ENCODE measurements at places on chromosomes 3 and 15.

GRCh38 chr15:42858999-42859789 lies 61.4 kb downstream of the TTBK2 start:
- DNase-seq, result no peak

DNA sequence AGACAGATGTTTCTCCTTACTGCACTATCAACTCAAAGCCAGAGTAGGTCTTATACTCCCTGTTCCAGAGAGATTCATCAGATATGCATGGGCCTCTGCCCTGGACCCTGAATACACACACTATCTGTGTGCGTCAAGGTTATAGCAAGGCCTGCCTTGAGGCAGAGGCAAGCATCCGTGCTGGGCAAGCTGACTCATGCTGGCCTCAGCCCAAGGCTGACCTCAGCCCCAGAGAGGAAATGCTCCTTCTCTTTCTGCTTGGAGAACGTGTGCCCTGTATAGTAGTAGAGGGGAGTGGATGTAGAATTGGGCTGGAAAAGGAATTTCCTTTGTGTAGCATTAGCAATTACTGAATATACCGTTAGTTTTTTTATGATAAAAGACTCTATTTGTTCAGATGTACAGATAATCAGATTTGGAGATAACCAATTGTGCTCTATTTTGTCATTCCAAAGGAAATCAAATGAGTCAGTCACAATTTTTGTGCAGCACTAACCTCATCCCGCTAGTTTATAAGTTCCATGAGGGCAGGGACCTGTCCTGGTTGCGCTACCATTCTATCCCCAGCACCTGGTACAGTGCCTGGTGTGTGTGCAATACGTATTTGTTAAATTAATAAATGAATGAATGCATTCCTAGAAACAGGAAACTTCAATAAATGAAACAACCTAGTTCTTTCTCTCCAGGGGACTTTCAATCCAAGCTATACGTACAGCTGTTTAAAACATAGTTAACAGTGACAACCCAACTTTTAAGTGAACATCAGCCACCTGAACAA lies 13.3 kb upstream of the PAQR9 start:
- no peak for DNase-seq

DNA sequence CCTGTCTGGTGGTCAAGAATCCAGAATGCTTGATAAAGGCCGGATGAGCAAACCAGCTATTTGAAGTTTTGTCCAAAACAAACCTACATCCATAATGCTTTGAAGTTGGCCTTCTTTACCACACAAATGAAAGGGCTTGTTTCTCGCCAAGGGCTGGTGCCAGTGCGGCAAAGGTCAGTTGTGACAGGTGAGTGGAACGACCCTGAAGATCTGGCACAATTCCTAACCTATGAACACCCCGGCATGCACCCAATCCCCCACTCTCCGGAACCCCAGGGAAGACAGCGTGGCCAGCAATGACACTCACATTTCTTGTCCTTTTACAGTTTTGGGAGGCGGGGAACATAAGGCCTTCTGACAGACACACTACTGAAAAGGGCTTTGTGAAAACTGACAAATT lies 90.6 kb downstream of the ATP10A start:
- DNase-seq, result no peak

DNA sequence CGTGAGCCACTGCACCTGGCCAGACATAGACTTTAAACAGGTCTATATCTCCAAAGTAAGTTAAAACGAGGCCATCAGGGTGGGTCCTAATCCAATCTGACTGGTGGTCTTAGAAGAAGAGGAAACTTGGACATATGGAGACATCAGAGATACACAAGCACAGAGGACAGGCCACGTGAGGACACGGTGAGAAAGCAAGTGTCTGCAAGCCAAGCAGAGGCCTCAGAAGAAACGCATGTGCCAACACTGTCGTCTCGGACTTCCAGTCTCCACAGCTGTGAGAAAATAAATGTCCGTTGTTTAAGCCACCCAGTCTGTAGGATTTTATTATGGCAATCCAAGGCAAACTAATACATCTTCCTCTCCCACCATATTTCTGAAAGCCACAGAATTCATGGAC lies 43.9 kb downstream of the MRPL46 start:
- no peak for DNase-seq

DNA sequence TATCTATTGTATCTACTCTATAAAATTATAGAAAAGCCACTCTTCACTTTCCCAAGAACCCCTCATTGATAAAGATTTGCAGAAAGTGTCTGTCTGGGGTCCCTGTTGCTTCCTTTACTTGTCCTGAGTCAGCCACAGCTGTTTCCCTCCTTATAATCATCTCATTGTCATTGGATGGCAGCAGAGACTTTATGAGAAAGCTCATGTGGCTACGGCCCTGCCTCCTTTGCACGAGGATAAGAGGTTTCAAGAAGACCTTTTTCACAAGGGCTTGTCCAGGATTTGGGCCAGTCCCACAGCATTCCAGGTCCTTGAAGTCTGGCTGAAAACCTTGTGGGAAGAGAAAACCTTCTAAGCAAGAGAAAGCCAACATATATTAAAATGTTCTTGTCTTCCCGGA lies 41.9 kb upstream of the THBS1 start:
- no peak for DNase-seq

DNA sequence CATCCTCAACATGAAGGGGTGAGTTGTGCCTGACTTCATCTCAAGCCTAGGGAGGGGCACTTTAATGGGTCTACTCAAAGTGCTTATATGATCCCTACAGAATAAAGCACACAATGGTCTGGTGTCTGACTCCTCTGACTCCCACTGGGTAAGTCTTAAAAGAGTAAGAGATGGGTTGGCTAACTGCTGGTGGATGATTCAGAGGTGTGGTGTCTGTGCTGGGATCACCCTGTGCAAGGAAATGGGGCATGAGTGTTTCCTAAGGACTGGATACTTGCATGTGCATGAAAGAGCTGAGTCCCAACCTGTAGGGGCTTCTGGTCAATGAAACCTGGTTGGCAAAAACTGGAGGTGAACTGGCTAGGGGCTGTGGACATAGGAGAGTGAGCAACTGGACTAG lies 158.8 kb downstream of the IL20RB start:
- no peak for DNase-seq

- DNase-seq, result no peak
Measured at GRCh38 chr15:80396096-80396495, 8.1 kb upstream of the ARNT2 start.

DNA sequence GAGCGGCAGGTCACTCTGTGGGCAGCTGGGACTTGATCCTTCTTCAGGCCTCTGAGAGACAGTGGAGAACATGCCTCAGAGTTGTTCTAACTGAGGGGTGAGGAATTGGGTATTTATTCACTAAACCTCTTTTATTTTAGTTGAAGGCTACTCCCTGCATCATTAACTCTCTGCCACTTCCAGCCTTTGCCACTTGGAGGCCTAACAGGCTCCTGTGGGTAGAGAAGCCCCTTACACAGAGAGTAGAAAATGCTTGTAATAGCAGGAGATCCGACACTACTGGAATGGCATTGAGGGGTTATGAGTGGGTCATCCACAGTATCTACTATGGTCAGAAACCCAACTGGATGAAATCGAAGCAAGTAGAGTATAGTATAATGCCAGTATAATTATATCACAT lies 81.7 kb downstream of the RYR3 start:
- no peak for DNase-seq

DNA sequence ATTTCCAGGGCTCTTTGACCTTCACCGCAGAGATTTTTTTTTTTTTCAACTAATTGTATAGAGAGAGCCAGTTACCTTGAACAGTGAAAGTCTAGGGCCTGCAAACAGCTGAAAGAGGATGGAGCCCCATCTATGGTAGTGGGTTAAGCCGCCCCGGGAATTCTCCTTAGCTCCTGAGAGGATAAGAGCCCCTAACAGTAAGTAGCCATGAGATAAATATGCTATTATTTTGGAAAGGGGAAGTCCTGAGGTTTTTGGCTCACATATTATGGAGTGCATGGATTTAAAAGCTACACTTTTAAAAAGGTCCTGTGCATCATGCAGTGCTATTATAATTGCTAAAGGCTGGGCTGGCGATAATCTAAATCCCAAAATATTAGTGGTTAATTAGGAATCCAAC lies 115.0 kb downstream of the FBN1 start:
- no peak for DNase-seq

- DNase-seq, result no peak
Measured at GRCh38 chr3:194166682-194167479, 30.9 kb downstream of the HES1 start.

DNA sequence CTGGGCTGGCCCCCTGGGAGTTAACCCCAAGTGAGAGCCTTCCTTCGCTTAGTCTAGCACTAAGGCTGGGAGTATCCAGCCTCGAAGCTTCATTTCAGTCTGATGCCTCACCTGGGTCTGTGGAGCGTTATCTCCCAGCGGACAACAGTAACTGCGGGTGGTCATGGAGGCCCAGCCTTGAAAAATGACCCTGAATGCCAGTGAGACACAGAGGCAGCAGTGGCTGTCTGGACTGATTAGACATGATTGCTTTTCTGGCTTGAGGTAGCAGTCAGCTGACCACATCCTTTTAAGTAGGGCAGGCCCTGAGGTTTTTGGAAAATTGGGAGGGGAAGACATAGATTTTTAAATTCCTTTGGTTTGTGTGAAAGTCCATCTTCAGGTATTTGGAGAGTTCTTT lies 28.2 kb upstream of the TRIM59 start:
- no peak for DNase-seq

DNA sequence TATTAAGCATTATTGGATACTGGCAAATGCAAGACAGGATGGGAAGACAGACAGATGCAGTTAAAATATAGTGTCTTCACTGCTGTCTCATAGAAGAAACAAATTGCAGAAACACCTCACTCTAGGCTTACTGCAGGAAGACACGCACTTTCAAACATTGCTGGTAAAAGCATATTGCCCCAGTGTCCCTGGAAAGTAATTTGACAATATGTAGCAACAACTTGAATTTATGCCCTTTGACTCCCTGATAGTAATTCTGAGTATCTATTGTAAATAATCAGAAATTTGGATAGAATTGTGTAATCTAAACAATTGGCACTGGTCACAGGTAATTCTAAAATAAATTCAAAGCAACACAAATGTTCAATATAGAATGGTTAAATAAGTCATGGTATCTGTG lies 62.0 kb downstream of the MSL2 start:
- no peak for DNase-seq

- no peak for DNase-seq
Measured at GRCh38 chr3:149969110-149969939, 1.4 kb downstream of the PFN2 start.

DNA sequence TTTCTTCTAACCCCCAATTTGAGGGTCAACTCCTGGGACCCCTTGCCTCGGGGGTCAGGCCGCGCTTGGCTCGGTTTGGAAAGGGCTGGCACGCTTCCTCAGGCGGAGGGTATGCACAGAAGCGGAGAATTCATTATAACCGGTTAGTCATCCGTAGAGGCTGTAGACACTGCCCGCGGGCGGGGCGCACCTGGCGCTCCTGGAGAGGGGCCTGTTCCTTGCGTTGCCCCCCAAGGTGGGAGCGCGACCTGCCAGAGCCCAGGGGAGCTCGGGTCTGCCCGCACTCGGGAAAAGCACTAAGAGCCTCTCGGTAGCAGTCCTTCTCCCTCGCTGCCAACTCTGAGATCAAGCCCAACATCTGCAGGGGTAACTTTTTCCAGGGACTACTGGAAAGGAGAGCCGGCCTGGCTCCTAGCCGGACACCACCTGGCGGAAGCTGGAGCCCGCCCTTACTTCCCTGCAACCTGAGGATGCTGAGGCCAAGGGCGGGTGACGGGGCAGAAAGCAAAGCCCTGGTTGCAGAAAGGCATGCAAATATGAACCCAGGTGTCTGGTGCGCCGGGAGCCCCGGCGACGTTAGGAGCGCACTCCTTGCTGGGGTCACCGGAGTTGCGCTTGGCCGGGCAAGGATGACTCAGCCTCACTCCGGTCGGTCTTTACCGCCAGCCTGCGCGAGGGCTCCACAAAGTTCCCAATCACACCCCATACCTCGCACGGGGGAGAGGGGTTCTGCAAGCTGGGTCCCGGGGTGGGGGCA lies 1.5 kb upstream of the CACNA2D3 start:
- no peak for DNase-seq

DNA sequence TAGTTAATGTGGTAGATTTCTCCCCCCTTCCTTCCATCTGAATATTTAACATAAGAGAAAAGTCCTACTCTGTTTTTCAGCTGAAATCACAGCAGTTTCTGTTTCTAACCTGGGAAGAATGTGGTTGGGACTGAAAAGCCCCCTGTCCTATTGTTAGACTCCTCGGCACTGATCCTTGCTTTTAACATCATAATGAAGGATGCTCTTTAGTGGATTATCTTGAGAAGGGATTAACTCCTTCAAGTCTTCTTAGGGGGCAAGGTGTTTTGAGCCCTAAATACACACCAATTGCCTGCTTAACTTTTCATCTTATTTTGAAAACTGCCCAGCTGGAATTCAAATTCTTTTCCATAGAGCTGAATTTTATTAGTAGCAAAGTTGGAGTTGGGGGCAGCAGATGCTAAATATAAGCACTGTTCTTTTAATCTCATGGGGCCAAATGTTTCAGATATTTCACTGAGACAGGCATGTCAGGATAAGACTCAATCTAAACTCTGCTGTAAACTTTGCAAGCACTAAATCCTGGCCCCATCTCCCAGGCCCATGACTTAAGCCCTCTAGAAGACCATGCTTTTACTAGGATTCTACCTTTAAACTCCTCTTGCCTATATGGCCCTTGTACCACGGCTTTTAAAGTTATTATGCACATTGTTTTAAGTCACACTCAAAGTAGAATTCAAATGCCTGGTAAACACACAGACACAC lies 243.2 kb upstream of the NR2F2 start:
- DNase-seq, result no peak

DNA sequence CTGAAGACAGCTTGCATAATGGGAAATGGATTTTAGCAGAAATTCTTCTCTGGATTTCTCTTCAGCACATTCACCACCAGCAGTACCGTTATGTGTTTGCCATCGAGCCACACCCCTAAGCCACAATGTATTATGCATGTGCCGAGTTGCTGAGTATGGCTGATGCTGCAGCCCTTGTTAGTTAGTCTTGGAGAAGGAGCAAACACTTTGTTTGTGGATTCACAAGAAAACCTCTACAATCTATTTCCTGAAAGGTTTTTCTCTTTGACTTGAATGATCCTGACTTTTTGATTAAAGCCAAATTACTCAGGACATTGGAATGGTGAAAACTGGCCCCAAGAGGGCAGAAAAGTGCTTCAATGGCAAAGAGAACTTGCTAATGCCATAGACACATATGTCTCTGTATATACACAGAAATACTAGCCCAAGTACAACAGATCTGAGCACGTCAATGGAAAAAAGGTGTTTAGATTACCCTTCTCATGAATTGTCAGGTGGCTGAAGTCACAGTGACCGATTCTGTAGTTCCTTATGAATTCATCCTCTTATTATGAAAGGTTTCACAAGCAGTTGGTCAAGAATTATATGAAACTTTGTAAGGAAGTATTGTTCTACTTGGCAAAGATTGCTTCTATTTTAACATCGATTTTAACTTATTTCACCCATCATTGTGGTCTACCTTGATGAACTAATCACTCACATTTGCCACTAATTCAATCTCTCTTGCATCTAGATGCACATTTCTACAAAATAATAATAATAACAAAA lies 103.0 kb downstream of the P3H2 start:
- DNase-seq, result no peak

GRCh38 chr15:85800478-85801123 lies 5.9 kb upstream of the KLHL25 start:
- no peak for DNase-seq

GRCh38 chr3:69388241-69388640 lies 2.4 kb upstream of the FRMD4B start:
- DNase-seq, result no peak

GRCh38 chr3:41716471-41716870 lies 245.4 kb downstream of the ULK4 start:
- no peak for DNase-seq

Data from activated T-cell treated with anti-CD3 and anti-CD28 coated beads for 48 hours (primary cell).